Smooth muscle cell of the pulmonary artery (primary cell): ENCODE measurements at places on chromosomes 1 and 21. TPM values are rescaled to one million over a fixed set of nuclear protein-coding genes. Genes with fewer than 3 reads are reported as not detected.

AKR7A3 gene
- total RNA-seq = 0.33 and 0.59 TPM in 2 replicates

ZMYND12 gene
- 1.3 and 1.9 TPM in 2 replicates for total RNA-seq

ST6GALNAC3 gene
- total RNA-seq = 0.26 and 0.36 TPM in 2 replicates

TMEM240 gene
- total RNA-seq = 4.0 and 4.6 TPM in 2 replicates

FCRL5 gene
- total RNA-seq = not detected in 2 replicates

PPP1R15B gene
- total RNA-seq = 22.9 and 26.4 TPM in 2 replicates

GCSAML gene
- total RNA-seq = 0.13 TPM in 1 of 2 replicates, not detected in the other

CFHR5 gene
- not detected in 2 replicates for total RNA-seq

PLEKHG5 gene
- 12.5 and 37.3 TPM in 2 replicates for total RNA-seq

CD52 gene
- total RNA-seq = not detected in 2 replicates

TNFRSF18 gene
- total RNA-seq = not detected in 2 replicates

LDLRAD1 gene
- not detected in 2 replicates for total RNA-seq

PLEKHA6 gene
- total RNA-seq = 0.63 and 1.4 TPM in 2 replicates

FMOD gene
- total RNA-seq = 11.8 and 32.6 TPM in 2 replicates

OR14K1 gene
- total RNA-seq = not detected in 2 replicates

LBR gene
- 14.1 and 21.6 TPM in 2 replicates for total RNA-seq

CELA2A gene
- 0.20 TPM in 1 of 2 replicates, not detected in the other for total RNA-seq

ABCA4 gene
- total RNA-seq = 0.65 and 0.83 TPM in 2 replicates

CFAP107 gene
- total RNA-seq = not detected in 2 replicates

C1orf116 gene
- under 0.01 and 0.07 TPM in 2 replicates for total RNA-seq

RPS6KC1 gene
- 32.3 and 38.0 TPM in 2 replicates for total RNA-seq

CCT3 gene
- total RNA-seq = 271 and 277 TPM in 2 replicates

LAMB3 gene
- total RNA-seq = 40.1 and 52.3 TPM in 2 replicates

FCER1G gene
- not detected in 2 replicates for total RNA-seq

ZNF683 gene
- total RNA-seq = not detected in 2 replicates

RGS13 gene
- total RNA-seq = not detected in 2 replicates

BMP8A gene
- total RNA-seq = 0.13 and 0.33 TPM in 2 replicates

ATP6V1G3 gene
- not detected in 2 replicates for total RNA-seq

REN gene
- total RNA-seq = not detected in 2 replicates

CCDC30 gene
- 1.4 and 1.9 TPM in 2 replicates for total RNA-seq

TFF2 gene
- not detected in 2 replicates for total RNA-seq

DCST1 gene
- total RNA-seq = not detected in 2 replicates

CAPN9 gene
- total RNA-seq = not detected in 2 replicates

CALML6 gene
- total RNA-seq = 0.46 and 0.66 TPM in 2 replicates

KCNJ9 gene
- total RNA-seq = under 0.01 TPM in 1 of 2 replicates, not detected in the other

TMEM81 gene
- 1.7 and 1.9 TPM in 2 replicates for total RNA-seq

CYP4Z1 gene
- total RNA-seq = not detected in 2 replicates

C1orf21 gene
- total RNA-seq = 15.4 and 17.9 TPM in 2 replicates

RABGAP1L gene
- total RNA-seq = 30.1 and 32.4 TPM in 2 replicates

FAM151A gene
- total RNA-seq = not detected in 2 replicates

GPR3 gene
- total RNA-seq = 0.20 and 0.50 TPM in 2 replicates

DCDC2B gene
- total RNA-seq = not detected in 2 replicates

CLDN17 gene
- total RNA-seq = not detected in 2 replicates
